ENCODE measurements at places on chromosomes 4 and X.

GRCh38 chr4:108209489-108209888, 40.8 kb upstream of the LEF1 start:
- DNase-seq = no peak

DNA sequence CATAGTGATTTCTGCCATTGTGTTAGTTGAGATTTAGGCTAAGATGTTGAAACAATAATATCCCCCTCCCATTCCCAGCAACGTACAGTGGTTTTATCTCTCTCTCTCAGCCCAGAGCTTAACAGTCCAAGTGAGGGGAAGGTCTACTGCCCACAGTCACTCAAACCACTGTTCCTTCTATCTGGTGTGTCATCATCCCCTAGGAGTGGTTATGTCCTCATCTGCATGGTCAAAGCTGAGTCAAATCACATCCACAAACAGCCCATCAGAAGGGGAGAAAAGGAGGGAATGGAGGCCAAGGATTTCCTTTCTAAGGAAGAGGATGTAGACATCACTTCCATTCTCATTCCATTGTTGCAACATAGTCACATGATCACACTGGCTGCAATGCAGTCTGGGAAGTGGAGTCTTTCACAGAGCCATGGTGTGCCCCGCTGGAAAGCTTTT, 42.8 kb upstream of the CHRNA9 start:
- DNase-seq = no peak

DNA sequence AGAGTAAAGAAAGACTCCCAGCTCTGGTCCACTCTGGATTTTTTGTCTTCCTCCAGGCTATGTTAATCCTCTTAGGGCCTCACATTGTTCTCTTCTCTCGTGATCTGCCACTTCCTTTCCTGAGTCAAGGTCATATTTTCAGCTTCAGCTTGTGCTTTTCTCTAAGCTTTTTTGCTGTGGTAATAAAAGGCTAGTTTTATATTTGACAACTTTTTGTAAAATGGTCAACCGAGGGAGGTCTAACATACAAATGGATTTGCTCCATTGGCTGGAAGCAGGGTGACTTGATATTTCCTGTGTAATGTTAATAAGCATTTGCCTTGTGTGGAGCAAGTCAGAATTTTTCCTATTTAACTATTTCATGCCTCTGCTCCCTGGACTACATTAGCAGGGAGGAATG, 239.7 kb downstream of the RAB28 start:
- DNase-seq = no peak

DNA sequence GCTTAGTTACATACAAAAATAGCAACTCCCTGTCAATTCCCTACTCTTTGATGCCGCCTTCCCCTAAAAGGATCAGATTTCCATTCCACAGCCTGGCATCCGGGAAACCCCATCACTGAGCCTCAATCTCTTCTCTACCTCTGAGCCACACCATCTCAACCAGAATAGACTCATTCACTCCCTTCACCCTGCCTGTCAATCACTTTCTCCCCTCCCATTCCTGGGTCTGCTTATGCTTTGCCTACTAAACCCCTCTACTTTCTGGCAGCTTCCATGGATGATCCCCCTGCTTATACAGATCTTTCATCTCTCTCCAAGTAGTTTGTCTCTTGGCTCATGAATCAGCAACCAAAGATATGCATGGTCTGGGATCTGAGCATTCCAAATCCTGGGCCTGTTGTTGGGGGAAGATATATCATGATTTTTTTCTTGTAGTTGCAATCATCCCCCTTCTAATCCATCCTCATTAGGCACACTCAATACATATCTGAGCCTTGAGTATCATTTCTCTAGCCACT, 2.6 kb downstream of the AMER1 start:
- no peak for DNase-seq

- no peak for DNase-seq
Observed at GRCh38 chr4:86338521-86338920, 21.3 kb downstream of the MAPK10 start.

DNA sequence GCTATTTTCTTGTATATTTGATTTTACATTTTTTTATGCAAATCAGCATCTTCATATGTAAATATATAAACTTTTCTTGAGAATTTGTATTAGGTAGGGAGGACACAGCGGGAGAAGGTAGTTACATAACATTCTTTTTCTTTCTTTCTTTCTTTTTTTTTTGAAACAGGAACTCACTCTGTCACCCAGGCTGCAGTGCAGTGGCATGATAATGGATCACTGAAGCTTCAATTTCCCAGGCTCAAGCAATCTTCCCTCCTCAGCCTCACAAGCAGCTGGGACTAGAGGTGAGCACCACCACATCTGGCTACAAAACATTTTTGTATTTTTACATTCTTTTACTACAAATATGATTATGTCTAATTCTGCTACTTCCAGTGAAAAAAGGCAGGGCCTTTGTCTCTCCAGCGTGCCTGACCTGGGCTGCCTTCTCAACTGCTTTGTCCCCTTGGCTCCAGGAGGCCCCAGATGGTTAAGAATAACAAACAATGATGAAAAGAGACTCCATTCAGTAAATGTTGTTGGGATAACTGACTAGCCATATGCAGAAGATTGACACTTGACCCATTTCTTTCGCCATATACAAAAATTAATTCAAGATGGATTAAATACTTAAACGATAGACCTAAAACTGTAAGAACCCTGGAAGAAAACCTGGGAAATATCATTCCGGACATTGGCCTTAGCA, 46.5 kb upstream of the FAT4 start:
- DNase-seq = no peak

Data from NCI-H187 treated with DMSO at 0.1 percent for 48 hours (cell line).